ENCODE measurements at places on chromosomes 6 and 20. TPM values are rescaled to one million over a fixed set of nuclear protein-coding genes. Genes with fewer than 3 reads are reported as not detected.

DNA sequence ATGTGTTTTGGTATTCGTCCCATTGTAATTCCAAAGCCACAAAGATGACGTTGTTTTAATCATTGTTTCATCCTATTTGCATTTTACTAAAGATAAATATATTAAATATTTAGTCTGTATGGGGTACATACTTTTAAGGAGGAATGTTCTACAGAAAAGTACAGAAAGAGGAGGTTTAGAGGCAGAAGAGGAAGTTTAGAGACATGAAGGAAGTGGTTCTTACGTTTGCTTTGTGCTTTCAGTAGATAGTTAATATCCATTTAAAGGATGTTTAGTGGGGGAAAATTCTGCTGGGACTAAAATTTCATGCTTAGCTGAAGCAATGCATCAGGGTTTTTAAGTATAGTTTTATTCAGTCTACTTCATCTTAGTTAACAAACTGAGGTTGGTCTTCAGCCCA is 116.6 kb downstream of the CRYBG1 start:
- DNase-seq = no peak

Gene GNL1
- 43.6 TPM for total RNA-seq

Gene TCP11
- total RNA-seq = not detected

Gene PACRG
- total RNA-seq = 1.3 TPM
